Jurkat, Clone E6-1 (cell line): ENCODE measurements at places on chromosomes 1 and 21.

DNA sequence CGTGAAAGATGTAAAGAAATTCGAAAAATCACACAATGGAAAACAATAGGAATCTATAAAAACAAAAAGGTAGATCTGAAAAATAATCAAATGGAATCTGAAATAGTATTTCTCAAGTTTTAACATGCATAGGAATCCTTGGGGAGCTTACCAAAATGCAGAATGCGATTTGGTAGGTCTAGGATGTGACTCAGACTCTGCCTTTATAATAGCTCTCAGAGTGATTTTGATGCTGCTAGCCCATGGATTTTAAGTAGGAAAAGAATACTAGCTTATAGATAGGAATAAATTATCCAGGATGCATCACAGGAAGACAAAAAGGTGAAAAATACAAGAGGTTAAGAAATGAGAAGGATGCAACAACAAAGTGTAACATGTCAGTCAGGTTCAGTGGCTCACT lies 14.1 kb upstream of the RABGGTB start:
- no peak for DNase-seq

DNA sequence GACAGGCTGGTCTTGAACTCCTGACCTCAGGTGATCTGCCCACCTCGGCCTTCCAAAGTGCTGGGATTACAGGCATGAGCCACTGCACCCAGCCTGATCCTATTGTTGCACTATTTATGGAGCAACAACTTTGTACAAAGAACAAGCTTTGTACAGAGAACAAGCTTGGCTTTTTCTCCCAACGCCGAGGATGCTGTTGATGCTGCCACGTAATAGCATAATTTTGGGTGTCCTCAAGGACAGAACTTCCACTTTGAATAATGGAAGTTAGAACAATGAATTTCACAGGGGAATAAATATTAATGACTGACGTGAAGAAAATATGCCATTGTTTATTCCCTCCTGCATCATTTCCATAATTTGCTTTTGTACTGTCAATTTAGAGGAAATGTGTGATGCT lies 12.8 kb upstream of the RBP7 start:
- DNase-seq: no peak

DNA sequence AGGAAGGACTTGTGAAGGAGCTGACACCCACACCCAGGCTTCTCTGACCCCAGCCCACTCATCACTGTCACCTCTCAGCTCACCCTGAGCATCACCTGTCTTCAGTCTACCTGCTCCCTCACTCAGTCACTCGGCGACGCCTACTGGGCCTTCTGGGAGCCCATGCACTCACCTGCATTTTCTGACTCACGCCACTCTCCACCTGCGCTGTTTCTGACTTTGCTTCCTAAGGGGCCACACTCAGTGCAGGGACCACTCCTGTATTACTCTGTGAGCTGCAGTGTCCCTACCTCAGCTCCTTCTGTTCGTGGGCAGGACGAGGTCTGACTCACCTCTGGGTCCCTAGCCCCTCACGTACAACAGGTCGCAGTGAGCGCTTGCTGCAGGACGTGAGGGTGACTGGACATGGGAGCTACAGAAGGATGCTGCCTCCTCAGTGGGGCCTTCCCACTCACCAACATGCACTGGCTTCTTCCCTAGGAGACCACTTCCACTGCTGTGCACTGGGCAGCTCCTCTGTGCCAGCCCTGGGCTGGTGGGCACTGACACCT lies 102.3 kb downstream of the GLIS1 start:
- DNase-seq: no peak

- peak; percentile 94 for DNase-seq
Measured at GRCh38 chr1:24481101-24481500, 21.5 kb upstream of the RCAN3 start.

- DNase-seq: no peak
Measured at GRCh38 chr1:212138457-212138856, 102.9 kb downstream of the DTL start.

GRCh38 chr1:207935166-207935583 lies 24.2 kb upstream of the CD34 start:
- no peak for DNase-seq

DNA sequence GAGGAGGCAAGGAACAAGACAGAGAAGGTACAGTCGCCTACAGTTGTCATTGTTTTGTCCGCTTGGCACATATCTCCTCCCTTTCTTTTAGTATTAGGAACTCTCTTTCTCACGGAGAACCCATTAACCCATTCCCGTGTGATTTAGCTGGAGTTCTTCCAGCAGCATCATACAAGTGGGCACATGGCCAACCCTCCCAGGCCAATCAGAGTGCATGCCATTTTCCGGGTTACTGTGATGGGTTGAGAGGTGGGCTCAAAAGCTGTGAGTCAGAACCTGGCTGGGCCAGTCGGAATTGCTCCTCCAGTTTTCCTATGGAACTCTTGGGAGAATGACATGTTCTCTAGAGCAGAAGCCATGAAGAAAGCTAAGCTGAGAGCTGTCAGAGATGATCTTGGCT lies 83.1 kb upstream of the SOD1 start:
- no peak for DNase-seq

GRCh38 chr1:117627546-117628130 lies 21.8 kb downstream of the TENT5C start:
- DNase-seq: no peak

DNA sequence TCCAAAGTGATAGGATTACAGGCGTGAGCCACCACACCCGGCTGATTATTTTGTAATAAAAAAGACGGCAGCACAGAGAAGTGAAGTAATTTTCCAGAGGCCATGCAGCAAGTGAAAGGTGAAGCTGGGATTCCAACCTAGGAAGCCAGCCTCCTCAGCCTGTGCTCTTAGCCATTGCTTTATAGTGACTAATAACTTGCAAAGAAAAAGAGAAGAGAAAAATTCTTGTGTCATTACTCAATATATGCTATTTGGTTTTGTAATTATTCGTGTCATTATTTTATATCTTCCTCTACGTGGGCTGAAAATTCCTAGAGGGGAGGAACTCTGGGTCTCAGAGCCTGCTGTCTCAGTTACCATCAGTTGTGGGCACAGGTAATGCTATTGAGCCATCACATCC lies 1.6 kb upstream of the IER5 start:
- no peak for DNase-seq

DNA sequence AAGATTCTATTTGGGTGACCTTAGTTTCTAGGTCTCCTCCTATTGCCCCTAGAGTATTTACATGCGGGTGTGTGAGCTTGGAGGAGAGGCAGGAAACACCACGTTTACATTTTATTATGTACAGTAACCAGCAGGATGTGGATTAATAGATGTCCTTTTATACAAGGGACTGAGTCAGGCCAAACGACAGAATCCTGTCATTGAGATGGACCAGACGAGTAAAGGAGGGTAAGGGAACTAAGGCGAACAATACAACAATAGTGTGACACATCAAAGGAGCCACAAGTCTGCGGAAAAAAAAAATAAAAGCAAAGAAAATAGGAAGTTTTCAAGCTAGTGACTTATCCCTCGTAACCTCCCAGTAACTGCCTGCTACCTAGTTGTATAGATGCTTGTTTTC lies 151.1 kb downstream of the GABPA start:
- no peak for DNase-seq

DNA sequence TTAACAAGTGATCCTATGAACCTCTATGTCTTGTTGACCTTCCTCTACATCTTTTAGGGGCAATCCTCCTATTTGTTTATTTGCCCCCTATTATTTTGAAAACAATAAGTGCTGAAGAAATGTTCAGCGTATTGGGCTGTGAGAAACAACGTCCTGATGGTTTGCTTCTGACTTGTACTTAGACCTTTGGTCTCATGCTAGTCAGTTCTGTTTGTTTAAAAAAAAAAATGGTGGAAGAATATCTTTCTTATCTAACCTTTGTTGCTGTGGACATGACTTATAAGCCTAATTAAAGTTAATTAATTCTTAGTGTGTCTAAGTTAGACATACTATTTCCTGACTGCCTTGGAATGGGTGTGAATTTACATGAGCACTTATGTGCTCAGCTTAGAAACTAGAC lies 20.7 kb downstream of the ATP1A1 start:
- no peak for DNase-seq

GRCh38 chr1:223747838-223748335 lies 35.5 kb downstream of the CAPN2 start:
- no peak for DNase-seq

- DNase-seq: no peak
Measured at GRCh38 chr1:156550346-156550745, 22.0 kb downstream of the IQGAP3 start.

DNA sequence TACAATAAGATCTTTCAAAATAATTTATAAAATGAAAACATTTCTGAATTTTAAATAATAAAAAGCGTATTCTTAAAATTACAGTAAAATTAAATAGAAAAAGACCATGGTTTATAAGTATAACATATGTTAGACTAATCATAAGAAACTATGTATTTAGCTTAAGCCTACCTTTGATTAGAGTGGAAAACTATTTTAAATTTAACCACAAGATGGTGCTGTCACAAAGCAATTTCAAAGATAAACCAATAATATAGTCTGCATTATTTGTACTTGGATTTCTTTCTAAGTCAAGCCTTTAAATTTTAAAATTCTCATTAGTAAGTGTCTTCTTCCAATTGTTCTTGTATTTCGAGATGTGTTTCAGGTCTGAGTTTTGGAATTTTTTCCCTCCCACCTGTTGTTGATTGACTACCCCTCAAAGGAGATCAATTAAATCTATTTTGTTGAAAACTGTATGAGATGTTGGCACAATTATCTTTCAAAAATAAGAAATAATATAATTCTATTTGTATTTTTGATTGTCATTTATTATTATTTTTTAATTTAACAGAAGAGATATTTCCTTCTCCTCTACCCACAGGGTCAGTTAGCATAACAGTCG lies 459.8 kb downstream of the KCNT2 start:
- DNase-seq: peak; percentile 21

GRCh38 chr1:54606096-54606989 lies 17.0 kb downstream of the FAM151A start:
- peak; percentile 25 for DNase-seq

DNA sequence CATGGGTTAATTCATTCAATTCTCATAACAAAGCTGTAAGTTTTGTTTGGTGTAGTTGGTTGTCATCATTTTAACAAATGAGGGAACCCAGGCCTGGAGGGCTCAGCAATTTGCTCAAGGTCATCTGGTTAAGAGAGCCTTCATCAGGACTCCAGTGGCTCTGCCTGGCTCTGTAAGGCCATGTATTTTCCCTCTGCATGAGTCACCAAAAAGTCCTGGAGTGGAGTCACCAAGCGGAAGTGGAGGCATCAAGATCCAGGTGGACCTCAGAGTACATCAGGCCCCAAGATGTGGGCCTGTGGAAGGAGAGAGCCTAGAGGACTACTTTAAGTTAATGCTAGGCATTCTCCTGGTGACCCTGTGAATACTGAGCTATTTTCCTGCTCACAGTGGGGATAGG lies 30.0 kb upstream of the RBM15 start:
- no peak for DNase-seq

GRCh38 chr1:202023001-202023433 lies 12.6 kb downstream of the ELF3 start:
- no peak for DNase-seq

DNA sequence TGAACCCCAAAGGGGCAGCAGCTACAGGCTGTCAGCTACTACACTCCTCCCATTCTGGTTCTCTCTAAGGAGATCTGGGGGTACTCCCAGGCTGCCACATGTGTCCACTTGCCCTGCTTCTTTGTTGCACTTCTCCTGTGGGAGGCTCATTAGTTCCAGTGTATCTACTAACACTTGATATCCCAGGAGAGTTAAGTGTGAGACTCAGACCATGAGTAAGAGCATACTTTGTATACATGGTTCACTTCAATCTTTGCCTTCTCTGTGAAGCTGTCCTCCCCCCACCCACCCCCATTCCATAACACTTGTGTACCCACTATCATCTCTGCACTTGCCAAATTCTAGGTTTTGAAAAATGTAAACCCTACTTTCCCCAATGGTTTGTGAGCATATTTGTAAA lies 34.9 kb upstream of the GADD45A start:
- DNase-seq: no peak

GRCh38 chr1:3697810-3698209 lies 45.5 kb downstream of the TP73 start:
- no peak for DNase-seq

- no peak for DNase-seq
Measured at GRCh38 chr1:234140388-234140787, 232.9 kb upstream of the COA6 start.

DNA sequence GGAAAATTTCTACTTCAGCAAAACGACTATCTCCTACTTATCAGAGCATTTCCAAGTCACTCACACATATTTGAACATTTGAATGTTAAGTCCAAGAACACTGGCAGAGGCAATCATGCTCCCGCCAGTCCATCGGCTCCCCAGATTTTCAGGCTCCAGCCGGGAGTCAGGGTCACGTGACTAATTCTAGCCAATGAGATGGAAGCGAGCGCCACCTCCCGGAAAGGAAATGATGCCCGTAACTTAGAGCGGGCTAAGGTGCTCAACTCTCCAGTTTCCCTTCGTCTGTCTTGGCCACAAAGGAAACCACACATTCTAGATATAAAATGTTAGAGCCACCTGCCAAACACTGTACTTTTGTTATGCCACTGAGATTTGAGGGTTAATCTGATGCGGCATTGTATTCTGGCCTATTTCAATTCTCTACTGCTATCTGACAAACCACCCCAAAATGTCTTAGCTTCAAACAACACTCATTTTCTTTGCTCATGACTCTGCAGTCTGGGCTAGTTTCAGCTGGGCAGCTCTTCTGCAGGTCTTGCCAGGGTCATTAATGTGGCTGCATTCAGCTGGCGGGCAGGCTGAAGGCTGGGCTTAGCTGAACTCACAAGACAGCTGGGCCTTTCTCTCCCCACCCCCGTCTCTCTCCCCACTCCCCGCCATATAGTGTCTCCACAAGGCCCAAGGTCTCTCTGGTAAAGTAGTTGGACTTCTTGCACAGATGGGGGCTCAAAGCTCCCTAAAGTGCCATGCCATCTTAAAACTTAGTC lies 16.5 kb upstream of the LHX4 start:
- peak; percentile 89 for DNase-seq

GRCh38 chr21:35399706-35400105 lies 350.6 kb upstream of the RUNX1 start:
- DNase-seq: peak; percentile 14

GRCh38 chr1:152479792-152480595 lies 30.6 kb upstream of the LCE5A start:
- DNase-seq: peak; percentile 59

DNA sequence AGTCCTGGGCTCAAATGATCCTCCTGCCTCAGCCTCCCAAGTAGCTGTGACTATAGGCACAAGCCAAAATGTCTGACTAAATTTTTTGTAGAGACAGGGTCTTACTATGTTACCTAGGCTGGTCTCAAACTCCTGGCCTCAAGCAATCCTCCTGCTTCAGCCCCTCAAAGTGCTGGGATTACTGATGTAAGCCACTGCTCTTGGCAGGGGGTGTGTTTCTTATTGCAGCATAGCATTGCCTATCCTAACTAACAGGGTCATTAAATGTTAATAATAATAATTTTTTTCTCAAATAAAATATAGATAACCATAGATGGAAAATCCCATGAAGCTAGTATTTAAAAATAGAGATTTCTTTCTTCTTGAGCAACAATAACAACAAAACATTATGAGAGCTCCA lies 52.4 kb downstream of the EXO1 start:
- DNase-seq: no peak

GRCh38 chr1:5526822-5527551 lies 465.2 kb downstream of the NPHP4 start:
- DNase-seq: no peak

GRCh38 chr1:184509105-184509504 lies 122.3 kb downstream of the C1orf21 start:
- no peak for DNase-seq
